ENCODE measurements at places on chromosomes 1 and 21.

DNA sequence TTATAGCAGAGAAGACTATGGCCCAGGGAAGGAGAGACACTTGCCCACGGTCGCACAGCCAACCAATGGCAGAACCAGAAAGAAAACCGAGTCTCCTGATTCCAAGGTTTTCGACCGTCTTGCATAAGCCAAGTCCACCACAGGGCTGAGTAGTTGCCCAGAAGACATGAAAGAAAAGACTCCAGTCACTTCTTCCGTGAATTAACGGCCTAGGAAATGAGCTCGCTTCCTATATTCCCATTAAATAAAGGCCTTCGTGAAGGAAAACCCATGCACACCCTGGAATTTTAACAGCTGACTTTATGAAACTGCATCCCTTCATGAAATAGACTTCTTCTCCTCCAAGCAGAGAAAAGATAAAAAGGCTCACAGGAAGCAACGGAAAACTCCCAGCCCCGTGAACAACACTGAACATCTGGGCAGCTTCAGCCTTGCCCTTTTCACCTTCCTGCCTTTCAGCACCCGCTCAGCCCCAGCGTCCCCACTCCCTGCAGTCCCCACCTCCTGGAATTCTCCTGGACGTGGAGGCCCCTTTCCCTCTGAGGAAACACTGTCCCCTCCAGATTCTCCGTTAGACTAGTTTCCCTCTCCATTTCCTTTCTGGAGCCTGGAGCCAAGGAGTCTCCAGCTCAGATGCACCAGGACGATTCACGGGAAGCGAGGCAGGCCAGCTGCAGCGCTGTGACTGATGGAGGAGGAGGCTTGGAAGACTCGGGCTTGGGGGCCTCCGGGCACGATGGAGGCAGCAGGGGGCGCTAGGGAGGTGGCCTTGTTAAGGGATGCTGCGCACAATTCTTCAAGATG lies 2.7 kb upstream of the MYOC start:
- no peak for DNase-seq

- DNase-seq, result no peak
Observed at GRCh38 chr1:51288578-51288977, 41.8 kb downstream of the TTC39A start.

- DNase-seq, result no peak
Observed at GRCh38 chr1:3270403-3271245, 183.8 kb upstream of the ARHGEF16 start.

DNA sequence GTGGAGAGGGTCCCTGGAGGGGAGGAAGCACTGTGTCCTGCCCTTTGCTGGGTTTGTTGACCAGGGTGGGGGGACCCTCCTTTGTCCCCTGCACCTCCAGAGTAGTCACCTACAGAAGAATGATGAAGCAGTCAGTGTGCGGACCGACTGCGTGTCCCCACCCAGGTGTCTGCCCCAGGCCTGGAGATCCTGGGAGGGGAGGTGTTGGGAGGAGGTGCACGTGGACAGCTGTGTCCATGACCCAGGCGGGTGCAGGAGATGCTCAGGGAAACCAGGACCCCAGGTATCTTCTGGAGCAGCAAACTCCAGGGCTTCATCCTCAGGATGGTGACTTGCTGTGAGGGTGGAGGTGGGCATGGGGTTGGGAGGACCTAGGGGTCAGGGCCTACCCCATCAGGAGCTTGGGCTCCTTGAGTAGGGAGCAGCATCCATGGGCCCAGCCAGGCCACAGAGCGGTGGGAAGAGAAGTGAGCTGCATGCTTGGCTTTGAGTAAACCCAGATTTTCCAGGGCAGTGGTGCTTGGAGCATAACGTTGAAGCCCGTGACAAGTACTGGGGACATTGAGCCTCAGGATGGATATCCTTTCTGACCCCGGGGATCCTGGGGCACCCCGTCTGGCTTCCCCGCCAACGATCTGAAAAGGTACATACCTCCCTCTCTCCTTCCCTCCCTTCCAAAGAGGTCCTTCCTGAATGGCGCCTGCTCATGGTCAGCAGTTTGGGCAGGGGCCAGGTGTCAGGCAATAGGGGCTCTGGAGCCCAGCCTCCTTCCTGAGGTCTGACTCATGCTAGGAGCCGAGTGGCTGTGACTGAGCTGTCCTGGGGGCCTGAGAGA lies 13.7 kb downstream of the ACTRT2 start:
- DNase-seq, result no peak

DNA sequence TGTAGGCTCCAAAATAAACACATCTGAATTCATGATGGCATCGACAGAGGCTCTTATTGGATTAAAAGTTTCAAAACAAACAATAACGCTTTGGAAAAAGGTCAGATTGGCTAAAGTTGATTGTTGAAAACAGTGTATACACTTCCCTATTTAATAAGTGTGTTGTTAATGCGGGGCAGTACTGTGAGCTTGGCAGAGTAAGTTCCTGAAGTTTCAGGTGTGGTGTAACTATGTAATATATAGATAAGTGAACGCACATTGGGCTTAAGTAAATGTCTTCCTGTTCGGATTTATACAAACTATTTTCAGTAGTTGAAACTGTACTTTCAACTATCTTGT lies 810 bp downstream of the ZBTB37 start:
- no peak for DNase-seq

GRCh38 chr1:117143172-117143571 lies 21.6 kb upstream of the TRIM45 start:
- no peak for DNase-seq

DNA sequence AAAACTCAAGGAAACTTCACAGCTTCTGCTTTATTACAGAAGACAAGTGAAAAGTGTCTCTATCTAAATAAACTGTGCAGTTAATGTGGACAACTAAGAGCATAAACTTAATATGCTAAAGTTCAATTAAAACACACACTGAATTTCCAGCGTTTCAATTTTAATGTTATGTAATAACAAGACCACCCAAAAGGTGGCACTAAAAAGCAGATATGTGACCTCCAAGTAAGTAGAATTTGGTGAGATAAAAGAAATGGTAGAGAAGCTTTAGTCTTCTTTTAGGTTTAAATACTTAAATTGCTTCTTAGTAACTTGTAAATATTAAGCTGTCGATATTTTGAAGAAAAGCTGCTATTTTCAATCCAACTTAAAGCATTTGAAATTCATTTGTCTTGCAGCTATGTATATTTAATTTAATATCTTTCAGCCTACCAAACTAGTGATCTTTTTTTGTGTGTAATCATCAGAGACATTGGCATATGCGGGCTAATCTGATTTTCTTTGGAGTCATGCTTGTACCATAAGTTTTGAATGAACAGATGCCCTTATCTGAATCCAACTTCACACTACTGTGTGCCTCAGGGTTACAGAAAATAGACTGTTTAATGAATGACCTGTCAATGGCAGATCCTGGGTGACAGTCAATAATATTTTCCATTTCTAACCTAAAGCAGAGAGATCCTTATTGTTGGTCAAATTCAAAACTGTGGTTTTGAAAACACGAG lies 36.5 kb upstream of the ADAMTS1 start:
- no peak for DNase-seq

GRCh38 chr1:110190282-110190929 lies 19.7 kb upstream of the KCNC4 start:
- DNase-seq, result no peak

DNA sequence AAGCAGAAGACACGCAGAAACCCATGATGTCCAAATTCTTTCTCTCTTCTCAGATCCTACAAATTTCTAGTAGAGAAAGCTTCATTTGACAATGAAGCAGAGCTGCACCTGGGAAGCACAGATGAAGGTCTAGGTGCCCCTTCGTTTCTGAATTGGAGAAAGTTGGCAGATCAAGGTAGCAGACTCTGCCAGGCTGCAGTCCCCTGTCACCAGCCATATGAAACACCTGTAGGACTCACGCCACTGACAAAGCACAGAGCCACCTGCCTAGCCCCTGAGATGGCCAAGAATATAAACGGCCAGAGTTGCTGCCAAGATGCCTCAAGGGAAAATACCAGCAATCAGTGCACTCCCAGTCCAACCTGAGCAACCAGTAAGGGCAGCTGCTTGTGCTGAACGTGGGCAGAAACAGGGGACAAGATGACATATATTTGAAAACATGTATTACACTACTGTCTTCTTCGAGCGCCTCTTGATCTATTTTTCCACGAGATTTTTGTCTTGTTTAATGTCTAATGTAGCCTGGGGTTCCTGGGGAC lies 20.6 kb upstream of the PLEKHA6 start:
- DNase-seq, result no peak

GRCh38 chr1:169486281-169487051 lies 722 bp upstream of the SLC19A2 start:
- no peak for DNase-seq

DNA sequence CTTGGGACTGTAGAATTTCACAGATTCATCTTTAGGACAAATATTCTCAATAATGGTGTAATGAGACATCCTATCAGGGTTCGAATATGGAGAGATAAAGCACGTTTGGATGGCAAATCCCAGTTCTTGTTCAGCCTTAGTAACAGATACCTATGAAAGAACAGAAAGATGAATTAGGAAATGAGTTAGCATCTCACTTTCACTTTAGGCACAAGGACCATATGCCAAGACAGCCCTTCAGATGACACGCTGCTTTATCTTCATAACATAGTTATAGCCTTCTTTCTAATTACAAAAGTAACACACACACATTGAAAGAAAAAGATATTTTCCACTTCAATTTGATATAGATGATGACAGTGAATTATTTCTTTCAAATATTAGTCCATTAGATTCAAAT lies 173.6 kb downstream of the TGFBR3 start:
- DNase-seq, result no peak

DNA sequence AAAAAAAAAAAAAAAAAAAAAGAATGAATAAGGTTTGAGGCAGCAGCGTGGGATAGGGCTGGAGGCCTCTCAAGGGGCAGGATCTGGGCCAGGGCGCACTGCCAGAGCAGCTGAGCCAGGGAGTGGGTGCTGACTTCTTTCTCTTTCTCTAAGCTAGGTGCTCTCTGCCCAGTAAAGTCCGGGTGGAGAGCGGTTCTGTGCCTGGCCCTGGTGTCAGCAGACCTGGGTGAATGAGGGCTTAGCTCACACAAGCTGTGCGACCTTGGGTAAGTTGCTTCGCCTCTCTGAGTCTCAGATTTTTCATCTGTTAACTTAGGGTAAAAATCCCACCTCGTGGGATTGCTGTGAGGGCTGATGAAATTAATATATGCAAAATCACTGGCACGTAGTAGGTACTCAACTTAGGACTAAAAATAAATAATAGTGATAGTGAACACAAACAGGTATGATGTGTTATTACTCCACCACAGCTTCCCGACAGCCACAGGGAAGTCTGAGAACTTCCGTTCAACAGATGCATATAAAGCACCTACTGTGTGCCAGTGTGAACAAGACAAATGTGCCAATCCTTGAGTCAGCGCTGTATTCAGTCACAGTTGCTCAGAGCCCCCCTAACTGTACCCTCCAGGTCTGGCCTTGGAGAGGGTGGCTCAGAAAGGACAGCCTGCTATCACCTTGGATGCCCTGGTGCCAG lies 2.0 kb upstream of the FAM131C start:
- no peak for DNase-seq

GRCh38 chr21:37008724-37009123 lies 2.2 kb downstream of the RIPPLY3 start:
- no peak for DNase-seq

DNA sequence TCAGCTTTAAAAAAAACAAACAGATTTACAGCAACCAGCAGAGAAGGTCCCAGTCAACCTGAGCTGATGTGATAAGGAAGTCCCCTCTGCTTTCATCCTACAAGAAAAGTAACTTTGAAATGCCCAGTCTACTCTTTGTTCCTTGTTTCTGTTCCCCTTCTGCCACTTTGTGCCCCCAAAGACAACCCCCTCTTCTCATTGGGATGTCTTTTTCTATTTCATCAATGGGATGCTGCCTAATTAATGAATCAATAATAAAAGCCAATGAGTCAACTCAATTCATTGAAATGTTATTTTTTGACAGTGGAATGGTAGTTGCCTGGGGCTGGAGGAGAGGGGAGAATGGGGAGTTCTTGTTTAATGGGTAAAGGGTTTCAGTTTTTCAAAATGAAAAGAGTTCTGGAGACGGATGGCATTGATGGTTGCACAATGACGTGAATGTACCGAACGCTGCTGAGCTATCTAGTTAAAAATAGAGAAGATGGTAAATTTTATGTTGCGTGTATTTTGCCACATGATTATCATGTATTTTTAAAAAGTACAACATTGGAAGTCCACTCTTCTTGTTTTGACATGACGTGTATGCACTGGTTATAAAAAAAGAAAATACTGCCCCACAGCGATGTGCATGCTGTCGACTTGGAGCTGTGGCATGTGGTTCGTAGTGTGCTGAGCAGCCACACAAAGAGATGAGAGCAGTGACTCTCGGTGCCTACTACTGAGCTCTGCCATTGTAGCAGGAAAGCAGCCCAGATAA lies 22.4 kb upstream of the PADI2 start:
- DNase-seq, result no peak

DNA sequence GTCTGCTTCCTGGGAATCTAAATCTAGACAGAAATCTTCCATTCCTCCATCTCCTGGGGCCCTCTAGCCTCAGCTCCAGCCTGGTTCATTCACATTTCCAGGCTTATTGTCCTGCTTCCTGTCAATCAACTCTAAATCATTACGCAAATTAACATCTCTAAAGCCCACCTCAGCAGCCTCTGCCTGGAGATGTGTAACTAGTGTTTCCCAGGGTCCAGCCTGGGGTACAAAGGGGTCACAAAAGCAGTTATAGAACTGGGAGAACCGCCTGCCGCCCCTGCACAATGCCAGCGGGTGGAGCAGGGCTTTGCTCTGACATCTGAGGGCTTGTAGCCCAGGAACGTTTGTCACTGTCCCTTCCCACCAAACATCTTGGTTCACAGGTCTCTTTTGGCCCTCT lies 373.5 kb downstream of the RRAGC start:
- no peak for DNase-seq

GRCh38 chr1:117794073-117794472 lies 135.3 kb downstream of the GDAP2 start:
- no peak for DNase-seq

DNA sequence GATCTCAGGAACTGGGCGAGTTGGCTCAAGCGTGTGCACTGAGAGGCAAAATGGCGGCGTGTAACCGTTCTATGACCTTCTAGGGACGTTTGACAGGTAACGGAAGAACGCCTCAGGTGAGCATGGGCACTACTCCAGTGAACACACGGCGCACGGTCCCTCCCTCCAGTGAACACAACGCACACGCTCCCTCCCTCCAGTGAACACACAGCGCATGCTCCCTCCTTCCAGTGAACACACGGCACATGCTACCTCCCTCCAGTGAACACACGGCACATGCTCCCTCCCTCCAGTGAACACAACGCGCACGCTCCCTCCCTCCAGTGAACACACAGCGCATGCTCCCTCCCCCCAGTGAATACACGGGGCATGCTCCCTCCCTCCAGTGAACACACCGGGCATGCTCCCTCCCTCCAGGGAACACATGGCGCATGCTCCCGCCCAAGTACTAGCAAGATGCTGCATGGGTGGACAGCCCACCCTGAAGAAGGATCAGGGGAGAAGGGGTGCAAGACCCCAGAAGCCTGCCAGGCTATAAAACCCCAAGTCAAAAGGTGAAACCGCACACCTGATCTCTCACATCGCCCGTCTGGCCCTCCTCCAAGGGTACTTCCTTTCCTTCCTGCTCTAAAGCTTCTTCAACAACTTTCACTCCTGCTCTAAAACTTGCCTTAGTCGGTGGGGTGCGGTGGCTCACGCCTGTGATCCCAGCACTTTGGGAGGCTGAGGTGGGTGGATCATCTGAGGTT lies 3.5 kb downstream of the C1orf159 start:
- no peak for DNase-seq

- no peak for DNase-seq
Observed at GRCh38 chr1:47771751-47772150, 225.4 kb downstream of the TRABD2B start.
